Activated T-cell treated with anti-CD3 and anti-CD28 coated beads, Interleukin-2, amount 50 U/mL, for 72 hours (primary cell): ENCODE measurements at places on chromosomes 1 and 21.

GRCh38 chr1:244102046-244102445 lies 51.0 kb downstream of the ZBTB18 start:
- DNase-seq, result no peak

GRCh38 chr1:75412616-75413015 lies 198.3 kb downstream of the SLC44A5 start:
- DNase-seq, result no peak

- no peak for DNase-seq
Measured at GRCh38 chr1:18360251-18360650, 120.5 kb upstream of the KLHDC7A start.

DNA sequence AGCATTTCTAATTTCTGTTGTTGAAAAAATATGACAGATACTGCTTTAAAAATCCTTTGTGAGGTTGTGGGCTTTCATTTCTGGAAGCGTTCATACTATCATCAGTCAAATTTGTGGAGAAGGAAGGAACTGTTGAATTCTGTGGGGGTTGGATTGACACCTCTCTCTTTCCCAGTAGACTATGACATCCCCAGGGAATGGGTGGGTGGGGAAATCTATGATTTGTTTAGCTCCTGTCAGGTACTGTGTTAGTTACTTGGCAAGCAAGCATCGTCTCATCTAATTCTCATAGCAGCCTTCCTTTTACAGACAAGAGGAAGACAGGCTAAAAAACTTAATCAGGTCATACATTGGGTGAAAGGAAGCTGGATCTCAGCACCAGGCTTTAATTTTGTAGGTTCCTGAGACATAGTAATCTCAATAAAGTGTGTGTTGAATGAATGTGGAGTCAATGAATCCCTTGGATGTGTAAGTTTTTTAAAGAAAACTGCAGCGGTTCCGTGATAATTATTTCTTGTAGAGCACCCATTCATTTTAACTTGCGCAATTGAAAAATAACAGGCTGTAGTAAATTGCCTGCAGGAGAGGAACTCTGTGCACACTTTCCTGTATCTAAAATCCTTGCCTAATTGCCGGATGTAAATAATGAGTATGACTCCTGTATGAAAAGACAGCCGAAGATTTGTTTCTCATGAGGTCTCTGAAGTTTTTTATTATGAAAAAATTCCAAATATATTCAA lies 60.6 kb downstream of the MYOM3 start:
- no peak for DNase-seq

DNA sequence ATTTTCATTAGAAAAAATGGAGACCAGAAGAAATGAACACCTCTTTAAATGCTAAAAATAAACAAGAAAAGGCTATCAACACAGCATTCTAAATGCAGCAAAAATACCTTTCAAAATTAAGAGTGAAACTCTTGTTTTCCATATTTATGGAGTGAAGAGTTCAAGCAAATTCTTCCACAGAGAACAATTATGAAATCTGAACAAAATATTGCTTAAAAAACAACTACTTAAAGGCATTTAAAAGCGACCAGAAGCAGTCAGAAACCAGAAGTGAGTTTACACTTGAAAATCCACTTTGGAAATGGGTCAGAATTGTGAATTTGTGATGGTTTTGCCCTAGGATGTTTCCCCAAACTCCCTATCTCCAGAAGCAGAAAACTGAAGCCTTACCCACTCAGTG lies 60.9 kb upstream of the KCNH1 start:
- no peak for DNase-seq

DNA sequence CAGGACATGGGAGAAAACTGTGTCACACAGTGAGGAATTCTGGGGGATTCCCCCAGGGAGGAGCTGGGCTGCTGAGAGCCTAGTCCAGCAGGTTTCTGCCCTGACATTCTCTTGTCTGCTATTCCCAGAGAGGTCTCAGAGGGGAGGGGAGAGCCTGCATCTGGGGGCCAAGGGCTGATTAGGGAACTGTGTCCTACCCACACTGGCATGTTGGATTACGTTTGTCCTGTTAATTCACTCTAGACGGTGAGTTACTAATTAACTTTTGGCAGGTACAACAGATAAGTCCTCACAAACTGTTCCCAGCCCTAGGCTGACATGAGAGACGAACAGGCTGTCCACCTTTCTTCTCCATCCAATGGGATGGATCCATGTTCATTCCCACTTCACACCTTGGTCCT lies 2.6 kb upstream of the SH3BGRL3 start:
- no peak for DNase-seq

GRCh38 chr1:112731451-112731850 lies 16.3 kb upstream of the PPM1J start:
- no peak for DNase-seq

DNA sequence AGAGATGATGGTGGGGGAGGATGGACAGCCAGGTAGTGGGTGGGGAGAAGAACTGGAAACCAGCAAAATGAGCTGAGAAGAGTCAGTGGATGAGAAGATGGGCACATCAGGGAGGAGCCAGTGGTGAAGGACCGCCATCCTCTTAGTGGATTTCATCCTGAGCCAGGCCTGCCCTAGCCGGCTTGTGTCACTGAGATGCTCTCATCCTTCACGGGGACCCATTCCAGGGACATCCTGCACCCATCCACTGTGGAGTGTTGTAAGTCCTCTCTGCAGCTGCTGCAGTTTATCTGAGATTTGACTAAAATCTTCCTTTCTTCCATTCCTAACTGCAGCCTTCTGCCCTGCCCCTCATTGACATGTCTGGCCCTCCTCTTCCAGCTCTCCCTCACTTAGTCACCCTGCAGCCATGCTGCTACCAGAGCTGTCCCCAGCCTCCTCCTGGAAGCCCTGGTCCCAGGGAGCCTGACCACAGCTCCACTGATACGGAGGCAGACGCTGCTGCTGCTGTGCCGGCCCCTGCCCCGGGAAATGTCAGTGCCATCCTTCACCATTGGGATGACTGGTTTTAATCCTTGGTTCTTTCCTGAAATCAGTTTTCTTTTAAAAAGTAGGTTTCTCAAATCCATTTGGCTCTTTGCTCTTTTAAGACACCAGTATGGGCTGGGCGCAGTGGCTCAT lies 33.2 kb downstream of the STUM start:
- no peak for DNase-seq

- no peak for DNase-seq
Measured at GRCh38 chr1:67298762-67299161, 8.9 kb upstream of the IL12RB2 start.

GRCh38 chr1:76083189-76083588 lies 8.6 kb downstream of the ST6GALNAC3 start:
- DNase-seq, result no peak

GRCh38 chr1:45854724-45855123 lies 51.3 kb downstream of the MAST2 start:
- DNase-seq, result no peak

GRCh38 chr1:101741910-101742309 lies 254.8 kb downstream of the OLFM3 start:
- no peak for DNase-seq

DNA sequence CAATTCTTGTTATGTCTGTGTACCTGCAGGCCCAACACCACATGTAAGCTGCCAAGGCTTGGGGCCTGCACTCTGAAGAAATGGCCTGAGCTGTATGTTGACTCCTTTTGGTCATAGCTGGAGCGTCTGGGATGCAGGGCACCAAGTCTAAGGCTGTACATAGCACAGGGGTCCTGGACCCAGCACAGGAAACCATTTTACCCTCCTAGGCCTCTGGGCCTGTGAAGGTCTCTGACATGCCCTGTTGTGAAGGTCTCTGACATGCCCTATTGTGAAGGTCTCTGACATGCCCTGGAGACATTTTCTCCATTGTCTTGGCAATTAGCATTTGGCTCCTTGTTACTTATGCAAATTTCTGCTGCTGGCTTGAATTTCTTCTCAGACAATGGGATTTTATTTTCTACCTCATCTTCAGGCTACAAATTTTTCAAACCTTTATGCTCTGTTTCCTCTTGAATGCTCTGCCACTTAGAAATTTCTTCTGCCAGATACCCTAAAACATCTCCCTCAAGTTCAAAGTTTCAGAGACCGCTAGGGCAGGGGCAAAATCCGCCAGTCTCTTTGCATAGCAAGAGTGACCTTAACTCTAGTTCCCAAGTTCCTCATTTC lies 246.7 kb upstream of the B3GALT2 start:
- no peak for DNase-seq

GRCh38 chr1:47677241-47677940 lies 239.5 kb downstream of the FOXD2 start:
- DNase-seq, result no peak

DNA sequence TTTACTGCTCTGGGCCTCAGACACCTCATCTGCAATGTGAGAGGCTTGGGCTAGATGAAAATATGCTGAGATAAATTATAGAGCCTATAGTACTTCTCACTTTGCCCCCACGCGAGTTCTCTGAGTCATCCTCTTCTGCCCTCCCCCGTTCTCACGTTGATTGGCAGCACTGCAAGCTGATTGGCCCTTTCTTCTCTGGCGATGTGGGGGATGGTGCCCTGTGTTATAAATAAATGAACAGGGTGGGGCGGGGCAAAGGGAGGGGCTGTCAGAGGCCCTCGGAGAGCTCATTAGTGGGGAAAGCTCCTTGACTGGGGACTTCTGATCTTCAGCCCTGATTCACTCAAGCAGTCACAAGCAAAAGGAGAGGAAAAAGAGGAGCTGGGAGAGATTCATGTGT lies 64.3 kb upstream of the ZC3H12A start:
- no peak for DNase-seq

GRCh38 chr1:184716158-184716557 lies 38.5 kb downstream of the EDEM3 start:
- no peak for DNase-seq

DNA sequence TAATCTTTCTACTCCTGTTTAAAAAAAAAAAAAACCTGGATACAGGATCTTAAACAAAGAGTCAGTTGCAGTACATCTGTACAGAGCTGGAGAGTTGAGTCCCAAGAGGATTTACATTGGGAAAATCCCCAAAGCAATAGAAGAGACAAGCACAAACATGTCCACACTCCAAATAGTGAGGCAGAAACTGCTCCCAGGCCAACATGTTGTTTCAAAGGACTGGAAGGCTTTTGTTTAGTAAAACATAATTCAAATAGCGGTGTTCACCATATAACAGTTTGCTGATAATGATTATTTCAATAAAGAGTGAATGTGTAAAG lies 425.4 kb downstream of the ADGRL2 start:
- no peak for DNase-seq

DNA sequence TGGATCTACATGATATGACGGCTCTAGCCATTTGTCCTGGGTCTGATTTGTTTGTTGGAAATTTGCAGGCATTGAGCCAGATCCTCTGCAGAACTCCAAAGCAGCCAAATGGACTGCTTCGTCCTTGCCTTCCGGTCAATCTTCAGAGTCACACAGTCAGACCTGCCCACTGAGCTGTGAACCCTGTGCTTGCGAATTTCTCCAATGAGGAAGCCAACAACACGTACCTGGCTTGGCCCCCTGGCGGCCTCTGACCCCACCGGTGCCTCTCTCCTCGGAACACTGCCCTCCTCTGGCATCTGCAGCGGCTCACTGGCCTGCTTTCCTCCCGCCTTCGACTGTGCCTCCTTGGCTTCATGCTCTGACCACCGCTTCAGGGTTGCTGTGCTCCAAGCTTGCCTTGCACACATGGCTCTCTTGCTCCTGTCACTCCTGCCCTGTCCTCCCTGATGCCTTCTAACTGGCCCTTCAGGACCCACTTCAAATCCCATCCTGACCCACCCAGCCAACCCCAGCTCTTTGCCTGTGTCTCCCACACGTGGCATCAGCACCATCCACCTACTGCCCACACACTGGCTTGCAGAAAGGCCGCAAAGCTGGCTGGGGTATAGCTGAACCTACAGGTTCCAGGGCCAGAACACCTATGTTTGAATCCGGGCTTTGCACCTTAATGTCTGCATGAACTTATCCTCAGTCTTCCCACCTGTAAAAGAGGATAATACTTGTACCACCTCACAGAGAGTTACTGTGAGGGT lies 128.2 kb downstream of the KCNN3 start:
- no peak for DNase-seq

- DNase-seq, result no peak
Measured at GRCh38 chr1:47627016-47627415, 189.2 kb downstream of the FOXD2 start.

DNA sequence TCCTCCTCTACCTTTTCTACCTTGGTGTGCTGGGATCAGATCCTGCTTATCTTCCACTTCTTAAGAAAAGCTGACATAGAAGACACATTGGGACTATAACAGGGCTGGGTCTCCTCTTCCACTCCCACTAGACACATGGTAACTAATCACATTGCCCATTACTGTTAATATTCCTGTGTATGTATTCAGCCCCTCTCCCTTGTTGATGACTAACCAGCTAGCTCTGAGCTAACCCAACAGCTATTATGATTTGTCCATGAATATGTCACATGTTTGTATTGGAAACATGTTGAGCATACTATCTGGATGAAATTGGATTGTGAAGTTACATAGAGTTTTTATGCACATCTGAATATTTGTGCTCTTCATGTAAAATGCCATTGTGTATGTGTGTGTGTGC lies 52.9 kb downstream of the MPZL1 start:
- no peak for DNase-seq

DNA sequence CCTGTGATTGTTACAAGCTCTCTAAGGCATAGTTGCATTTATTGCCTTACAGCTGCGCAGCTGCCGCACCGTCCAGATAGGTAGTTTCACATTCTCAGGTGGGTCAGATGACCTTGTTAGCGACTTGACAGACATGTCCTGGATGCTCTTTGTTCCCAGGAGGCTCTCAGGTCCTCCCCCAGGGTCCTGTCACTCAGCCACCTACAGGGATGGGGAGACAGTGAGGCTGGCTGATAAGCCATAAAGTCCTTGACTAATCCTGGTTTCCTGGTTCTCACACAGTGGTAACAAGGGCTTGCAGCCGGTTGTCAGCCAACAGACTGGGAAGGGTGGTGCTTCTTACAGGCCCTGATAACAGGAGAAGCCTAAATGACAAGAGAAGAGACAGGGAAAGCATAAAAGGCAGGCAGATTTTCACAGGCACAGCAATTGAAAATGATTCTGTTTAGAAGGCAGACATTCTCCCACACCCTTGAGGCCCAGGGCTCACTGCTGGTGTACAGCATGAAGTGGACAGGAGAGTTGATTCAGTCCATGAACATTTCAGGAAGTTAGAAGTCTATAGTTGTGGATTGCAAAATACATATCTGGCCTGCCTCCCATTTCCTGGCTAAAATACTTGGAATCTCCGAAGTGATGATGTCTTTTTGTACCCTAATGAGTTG lies 2.9 kb downstream of the ARF1 start:
- no peak for DNase-seq

- no peak for DNase-seq
Measured at GRCh38 chr1:19639999-19640362, 4.1 kb upstream of the NBL1 start.

DNA sequence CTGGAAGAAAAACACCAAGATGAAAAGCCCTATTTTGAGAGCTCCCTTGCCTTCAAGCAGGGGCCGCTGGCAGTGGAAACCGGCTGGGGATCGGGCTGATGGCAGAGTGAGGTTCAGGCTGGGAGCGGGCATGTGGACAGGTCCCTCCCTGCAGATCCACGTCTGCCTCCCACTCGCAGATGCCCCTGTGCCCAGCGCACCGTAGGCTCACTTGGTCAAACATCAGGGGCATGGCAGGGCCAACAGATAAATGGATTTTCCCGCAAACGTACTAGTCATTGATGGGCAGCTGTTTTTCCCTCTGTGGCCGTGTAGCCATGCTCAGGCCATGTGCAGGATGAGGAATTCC lies 6.6 kb upstream of the C1orf174 start:
- no peak for DNase-seq

- DNase-seq, result peak; percentile 17
Measured at GRCh38 chr1:232335261-232335660, 294.7 kb downstream of the SIPA1L2 start.
